ENCODE measurements at places on chromosomes 2 and 18.

DNA sequence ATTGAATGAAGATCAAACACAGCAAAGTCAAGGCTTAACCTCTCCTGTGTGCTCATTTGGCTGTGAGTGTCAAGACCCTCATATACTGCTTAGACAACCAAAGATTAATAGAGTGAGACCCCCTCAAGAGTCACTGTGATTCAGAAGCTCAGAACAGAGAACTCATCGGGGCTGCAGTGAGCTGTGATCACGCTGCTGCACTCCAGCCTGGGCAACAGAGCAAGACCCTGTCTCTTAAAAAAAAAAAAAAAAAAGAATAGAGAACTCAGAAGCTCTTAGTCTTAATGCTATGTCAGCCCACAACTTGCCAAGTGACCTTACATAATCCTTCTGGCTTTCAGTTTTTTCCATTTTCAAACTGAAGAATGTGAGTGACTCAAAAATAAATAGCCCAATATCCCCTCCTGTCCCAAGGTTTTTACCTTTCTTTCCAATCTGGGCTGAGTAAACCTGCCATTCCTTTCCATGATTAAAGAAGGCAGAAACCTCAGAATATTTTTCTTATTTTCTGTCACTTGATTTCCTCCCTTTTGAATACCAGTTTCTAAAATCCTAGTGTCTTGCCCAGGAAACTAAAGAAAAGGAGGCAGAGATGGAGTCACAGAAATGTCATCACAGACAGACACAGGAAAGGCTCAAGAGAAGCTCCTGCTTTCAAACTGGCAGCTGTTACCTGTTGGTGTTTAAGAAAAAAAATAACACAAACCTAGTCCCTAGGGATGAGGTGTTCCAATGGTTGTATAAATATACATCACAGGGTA lies 102.4 kb downstream of the CACNB4 start:
- no peak for DNase-seq

GRCh38 chr18:61908661-61909060 lies 15.9 kb upstream of the RNF152 start:
- no peak for DNase-seq

DNA sequence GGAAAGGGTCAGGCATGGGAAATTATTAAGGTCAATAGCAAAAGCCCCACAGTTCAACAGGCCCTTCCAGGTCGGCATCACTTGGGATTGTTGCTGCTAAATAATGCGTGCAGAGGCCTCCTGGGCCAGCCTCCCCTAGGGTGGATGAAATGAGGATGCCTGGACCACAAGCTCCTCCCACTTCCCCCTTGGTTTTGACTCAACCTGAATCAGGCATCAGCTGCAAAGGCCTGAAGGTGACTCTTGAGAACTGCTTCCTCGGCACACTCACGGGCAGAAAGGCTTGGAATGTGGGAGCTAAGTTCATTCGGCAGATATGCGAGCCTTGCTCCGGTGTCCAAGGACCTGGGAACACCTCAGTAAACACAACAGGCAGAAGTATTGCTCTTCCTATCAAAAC lies 69.3 kb downstream of the MBP start:
- DNase-seq: no peak

GRCh38 chr2:200860092-200860795 lies 4.2 kb downstream of the CLK1 start:
- DNase-seq: no peak

GRCh38 chr18:6994056-6994770 lies 123.4 kb downstream of the LAMA1 start:
- DNase-seq: no peak
